WERI-Rb-1 (cell line): ENCODE measurements at places on chromosomes 2 and 18.

DNA sequence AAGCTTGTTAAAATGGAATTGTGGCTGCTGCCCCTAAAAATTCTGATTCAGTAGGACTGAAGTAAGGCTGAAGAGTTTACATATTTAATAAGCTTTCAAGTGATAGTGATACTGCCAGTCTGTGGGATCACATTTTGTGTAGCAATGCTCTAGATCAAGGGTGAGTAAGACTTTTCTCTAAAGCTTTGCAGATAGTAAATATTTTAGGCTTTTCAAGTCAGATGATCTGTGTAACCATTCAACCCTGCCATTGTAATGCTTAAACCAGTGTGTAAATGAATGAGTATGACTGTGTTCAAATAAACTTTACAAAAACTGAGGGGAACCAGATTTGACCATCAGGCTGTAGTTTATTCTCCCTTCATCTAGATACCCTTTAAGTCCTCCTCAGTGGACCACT, 92.7 kb downstream of the PIK3C3 start:
- DNase-seq: no peak

DNA sequence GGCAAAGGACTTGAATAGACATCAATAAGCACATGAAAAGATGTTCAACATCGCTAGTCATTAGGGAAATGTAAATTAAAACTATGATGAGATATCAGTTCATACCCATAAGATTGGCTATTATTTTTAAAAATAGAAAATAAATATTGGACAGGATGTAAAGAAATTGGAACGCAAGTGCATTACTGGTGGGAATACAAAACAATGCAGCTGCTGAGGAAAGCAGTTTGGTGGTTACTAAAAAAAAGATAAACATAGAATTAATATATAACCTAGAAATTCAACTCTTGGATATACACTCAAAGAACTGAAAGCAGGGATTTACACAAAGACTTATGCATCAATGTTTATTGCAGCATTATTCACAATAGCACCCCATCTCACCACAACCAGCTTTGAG, 174.5 kb upstream of the NDUFV2 start:
- DNase-seq: no peak

GRCh38 chr2:128420131-128420530, 101.5 kb upstream of the HS6ST1 start:
- no peak for DNase-seq

DNA sequence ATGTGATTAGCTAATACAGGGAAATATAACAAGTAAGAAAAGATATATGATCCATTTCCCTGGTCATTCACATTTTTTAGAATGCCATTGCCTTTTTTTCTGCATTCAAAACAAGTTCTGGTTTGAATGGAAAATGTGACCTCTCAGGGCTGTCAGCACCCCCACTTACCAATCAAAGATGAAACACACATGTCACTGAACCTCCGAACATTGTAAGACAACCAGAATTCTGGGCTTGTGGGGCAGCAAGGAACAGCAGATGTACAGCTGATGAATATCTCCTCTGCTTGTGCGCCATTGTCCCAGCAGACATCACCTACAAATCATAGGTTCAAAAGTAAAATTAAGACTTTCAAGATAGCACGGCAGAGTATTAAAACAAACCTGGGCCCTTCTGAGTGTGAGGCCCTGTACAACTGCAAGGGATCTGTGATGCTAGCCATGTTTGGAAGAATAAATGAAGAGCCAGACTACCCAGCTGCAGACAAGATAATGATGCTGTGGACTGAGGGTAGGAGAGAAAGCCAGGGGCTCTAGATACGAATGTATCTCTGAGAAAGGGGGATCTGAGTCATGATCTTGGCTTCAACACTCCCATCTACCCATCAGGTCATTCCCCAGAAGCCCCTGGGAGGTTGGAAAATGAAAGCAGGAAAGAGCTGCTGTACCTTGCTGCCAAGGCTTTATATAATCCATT, 108.7 kb upstream of the SERTAD2 start:
- DNase-seq: no peak
